ENCODE measurements at places on chromosomes 2 and 18. TPM values are rescaled to one million over a fixed set of nuclear protein-coding genes. Genes with fewer than 3 reads are reported as not detected.
A peak's percentile ranks its signal among the peaks of the same experiment; 100 is the strongest.

The REG3A gene
- not detected for total RNA-seq

The M1AP gene
- total RNA-seq, result 0.09 TPM

The BCL2 gene
- 3.9 TPM for total RNA-seq

The MAP2 gene
- total RNA-seq, result 0.70 TPM

The CHST9 gene
- total RNA-seq, result 0.42 TPM

The MAB21L4 gene
- total RNA-seq, result 0.65 TPM

The NEURL3 gene
- total RNA-seq, result 1.8 TPM

The NRBP1 gene
- 56.9 TPM for total RNA-seq

The SLC5A7 gene
- total RNA-seq, result not detected

The OSBPL6 gene
- total RNA-seq, result 2.3 TPM

DNA sequence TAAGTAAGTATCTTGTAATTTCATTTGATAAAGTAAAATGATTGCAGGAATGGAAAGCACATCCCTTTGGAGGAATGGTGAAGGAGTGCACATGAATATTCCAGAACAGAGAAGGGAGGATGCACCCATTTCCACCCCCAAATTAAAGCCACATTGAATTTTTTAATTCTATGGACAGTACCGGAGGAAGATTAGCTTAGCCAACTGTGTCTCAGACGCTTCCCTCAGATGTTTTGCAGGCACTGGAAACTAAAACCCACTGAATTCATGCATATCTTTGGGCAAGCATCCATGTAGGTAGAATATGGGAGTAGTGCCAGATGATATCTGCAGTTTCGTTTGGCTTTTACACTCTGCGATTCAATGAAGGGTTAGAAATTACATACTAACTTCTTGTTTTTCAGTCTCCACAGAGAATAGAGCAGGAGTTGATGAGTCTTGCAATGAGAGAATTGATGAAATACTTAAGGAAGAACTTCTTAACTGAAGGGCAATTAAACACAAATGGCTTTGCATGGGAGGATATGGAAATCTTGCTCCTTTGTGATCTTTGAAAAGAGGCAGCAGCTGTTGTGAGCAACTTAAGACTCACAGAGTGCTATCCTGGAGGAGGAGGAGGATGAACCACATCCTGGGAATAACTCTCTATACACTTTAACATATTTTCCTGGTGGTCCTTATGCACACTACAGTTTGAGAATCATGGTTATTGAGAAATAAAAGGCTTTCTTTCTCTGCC, 71.7 kb upstream of the MYO3B start:
- H3K27me3 ChIP-seq, result no peaks in the 10 kb centered on the region
- no peaks in the 10 kb centered on the region for H3K36me3 ChIP-seq
- H3K27ac ChIP-seq, result no peak overlapping the region
- H3K4me1 ChIP-seq, result no peaks in the 10 kb centered on the region
- DNase-seq, result no peak

DNA sequence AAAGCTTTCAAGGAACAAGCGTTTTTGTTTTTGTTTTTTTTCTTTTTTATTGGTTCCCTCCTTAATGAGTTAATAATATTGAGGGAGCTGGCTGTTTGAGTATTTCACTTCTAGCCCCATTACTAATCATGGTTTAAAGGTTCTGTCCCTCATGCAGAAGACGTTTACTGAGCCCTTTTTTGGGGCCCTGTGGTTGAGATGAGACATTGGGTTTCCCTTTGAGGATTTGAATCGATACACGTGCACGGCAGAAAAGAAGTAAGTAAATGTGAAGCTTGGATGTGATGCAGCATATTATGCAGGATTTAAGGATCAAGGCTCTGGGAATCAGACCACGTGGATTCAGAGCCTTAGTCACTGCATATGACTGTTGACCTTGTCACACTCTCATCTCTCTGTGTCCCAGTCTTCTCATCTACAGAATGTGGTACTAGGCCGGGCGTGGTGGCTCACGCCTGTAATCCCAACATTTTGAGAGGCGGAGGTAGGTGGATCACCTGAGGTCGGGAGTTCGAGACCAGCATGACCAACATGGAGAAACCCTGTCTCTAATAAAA, 1.0 kb upstream of the CHST10 start:
- no peak overlapping the region for H3K4me3 ChIP-seq
- peaks cover 7% of the 10 kb centered on the region for H3K4me1 ChIP-seq
- DNase-seq, result no peak
- H3K27me3 ChIP-seq, result no peaks in the 10 kb centered on the region
- no peaks in the 10 kb centered on the region for H3K36me3 ChIP-seq

- no peaks in the 10 kb centered on the region for H3K4me1 ChIP-seq
- H3K36me3 ChIP-seq, result no peaks in the 10 kb centered on the region
- H3K27ac ChIP-seq, result no peak overlapping the region
- no peak overlapping the region for H3K4me3 ChIP-seq
Measured at GRCh38 chr2:166844111-166844510, 44.2 kb upstream of the XIRP2 start.

GRCh38 chr2:145741181-145741580, 1221.3 kb upstream of the ZEB2 start:
- no peaks in the 10 kb centered on the region for H3K27me3 ChIP-seq
- H3K4me3 ChIP-seq, result no peak overlapping the region
- H3K27ac ChIP-seq, result no peak overlapping the region
- DNase-seq, result no peak
- no peaks in the 10 kb centered on the region for H3K36me3 ChIP-seq

GRCh38 chr2:20067992-20068584, 16.7 kb upstream of the LAPTM4A start:
- H3K4me1 ChIP-seq, result no peaks in the 10 kb centered on the region
- H3K27ac ChIP-seq, result no peak overlapping the region
- H3K36me3 ChIP-seq, result no peaks in the 10 kb centered on the region
- H3K27me3 ChIP-seq, result no peaks in the 10 kb centered on the region
- DNase-seq, result no peak
- H3K4me3 ChIP-seq, result no peak overlapping the region

GRCh38 chr2:240567137-240567871, 980 bp upstream of the RNPEPL1 start:
- peak overlapping the region; percentile 82 for H3K4me3 ChIP-seq
- H3K36me3 ChIP-seq, result no peaks in the 10 kb centered on the region

- H3K4me3 ChIP-seq, result no peak overlapping the region
- H3K27ac ChIP-seq, result no peak overlapping the region
- H3K4me1 ChIP-seq, result no peaks in the 10 kb centered on the region
- DNase-seq, result no peak
Measured at GRCh38 chr18:10298346-10298745, 156.1 kb upstream of the APCDD1 start.

- no peak overlapping the region for H3K27ac ChIP-seq
- no peak overlapping the region for H3K4me3 ChIP-seq
- no peaks in the 10 kb centered on the region for H3K27me3 ChIP-seq
Measured at GRCh38 chr2:4668381-4668780, 965.0 kb downstream of the DCDC2C start.

- H3K27me3 ChIP-seq, result no peaks in the 10 kb centered on the region
- no peak overlapping the region for H3K4me3 ChIP-seq
- H3K27ac ChIP-seq, result no peak overlapping the region
- DNase-seq, result no peak
- H3K36me3 ChIP-seq, result no peaks in the 10 kb centered on the region
Measured at GRCh38 chr2:146852661-146853060, 992.2 kb upstream of the ACVR2A start.

DNA sequence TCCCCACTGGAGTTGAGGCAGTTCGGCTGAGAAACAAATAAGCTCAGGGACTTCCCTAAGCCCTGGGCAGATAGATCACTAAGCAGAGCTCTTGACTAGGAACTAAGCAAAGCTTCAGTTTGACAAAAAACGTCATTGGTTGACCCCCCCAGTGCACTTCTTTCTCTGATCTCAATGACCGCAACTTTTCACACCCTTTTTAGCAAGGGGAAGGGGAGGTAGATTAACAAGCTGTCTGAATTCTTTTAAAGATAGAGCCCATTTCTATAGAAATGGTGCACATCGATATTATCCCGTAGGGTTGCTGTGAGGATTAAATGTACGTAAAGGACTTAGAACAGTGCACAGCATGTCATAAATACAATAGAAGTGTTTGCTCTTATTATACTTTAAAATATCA, 42.5 kb downstream of the PIEZO2 start:
- no peaks in the 10 kb centered on the region for H3K27me3 ChIP-seq
- DNase-seq, result no peak
- no peak overlapping the region for H3K4me3 ChIP-seq
- H3K4me1 ChIP-seq, result peaks cover 21% of the 10 kb centered on the region

DNA sequence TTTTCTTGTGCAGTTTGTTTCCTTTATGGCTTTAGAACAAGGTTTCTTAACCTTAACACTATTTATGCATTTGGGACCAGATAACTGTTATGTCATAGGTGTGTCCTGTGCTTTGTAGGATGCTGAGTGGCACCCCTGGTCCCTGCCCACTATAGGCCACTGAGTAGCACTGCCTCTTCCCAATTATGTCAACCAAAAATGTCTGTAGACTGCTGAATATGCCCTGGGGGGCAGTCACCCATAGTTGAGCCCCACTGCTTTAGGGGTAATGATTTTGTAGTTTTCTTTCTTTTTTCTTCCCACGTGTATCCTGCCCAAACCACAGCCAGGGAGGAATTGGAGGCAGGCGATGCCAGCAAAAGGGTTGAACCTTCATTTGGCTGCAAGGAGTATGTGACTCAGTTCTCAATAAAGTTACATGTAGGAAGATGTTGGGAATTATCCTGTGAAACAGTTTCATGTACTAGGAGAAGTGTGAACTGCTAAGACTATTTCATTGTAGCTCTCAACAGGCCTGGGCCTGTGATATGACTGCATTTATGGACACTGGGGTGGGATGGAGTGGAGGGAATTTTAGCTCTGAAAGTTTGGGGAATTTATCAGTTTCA, 65.7 kb downstream of the FMNL2 start:
- no peaks in the 10 kb centered on the region for H3K4me1 ChIP-seq
- no peak for DNase-seq
- H3K27me3 ChIP-seq, result no peaks in the 10 kb centered on the region
- H3K36me3 ChIP-seq, result no peaks in the 10 kb centered on the region
- H3K4me3 ChIP-seq, result no peak overlapping the region

DNA sequence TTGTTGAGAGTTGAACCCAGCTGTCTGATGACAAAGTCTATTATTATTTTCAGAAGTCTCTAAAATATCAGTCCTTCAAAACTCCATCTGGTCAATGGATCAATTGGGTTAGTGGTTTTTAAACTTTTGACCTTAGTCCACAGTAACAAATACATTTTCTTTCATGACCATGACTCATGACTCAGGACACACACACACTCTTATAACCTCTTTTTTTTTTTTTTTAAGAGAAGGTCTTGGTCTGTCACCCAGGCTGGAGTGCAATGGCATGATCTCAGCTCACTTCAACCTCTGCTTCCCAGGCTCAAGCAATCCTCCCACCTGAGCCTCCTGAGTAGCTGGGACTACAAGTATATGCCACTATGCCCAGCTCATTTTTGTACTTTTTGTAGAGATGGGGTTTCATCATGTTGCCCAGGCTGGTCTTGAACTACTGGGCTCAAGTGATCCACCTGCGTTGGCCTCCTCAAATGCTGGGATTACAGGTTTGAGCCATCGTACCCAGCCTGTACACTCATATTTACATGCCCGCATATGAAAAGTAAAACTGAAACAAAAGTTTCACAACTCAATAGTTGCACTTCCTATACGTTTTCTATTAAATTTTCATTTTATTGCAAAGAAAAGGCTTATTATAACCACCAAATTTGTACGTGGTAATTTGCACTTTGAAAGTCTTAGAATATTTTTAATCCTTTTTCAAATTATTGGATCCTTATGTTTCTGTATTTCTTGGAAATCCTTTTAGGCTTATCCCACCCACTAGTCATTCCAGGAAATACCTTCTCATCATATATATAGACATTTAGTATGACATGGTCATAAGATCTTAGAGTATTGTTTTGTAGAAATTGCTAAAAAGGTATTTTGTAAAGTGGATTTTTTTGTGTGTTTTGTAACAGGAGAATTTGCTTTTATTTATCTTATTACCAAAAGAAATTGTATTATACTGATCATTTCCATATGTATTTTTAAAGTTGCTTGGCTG, 199.0 kb downstream of the LPIN1 start:
- no peak overlapping the region for H3K27ac ChIP-seq
- no peaks in the 10 kb centered on the region for H3K36me3 ChIP-seq
- no peaks in the 10 kb centered on the region for H3K27me3 ChIP-seq
- H3K4me3 ChIP-seq, result no peak overlapping the region
- DNase-seq, result no peak
- no peaks in the 10 kb centered on the region for H3K4me1 ChIP-seq

GRCh38 chr2:212712466-212712865, 173.9 kb upstream of the ERBB4 start:
- no peak overlapping the region for H3K4me3 ChIP-seq
- H3K4me1 ChIP-seq, result no peaks in the 10 kb centered on the region
- no peaks in the 10 kb centered on the region for H3K36me3 ChIP-seq
- H3K27me3 ChIP-seq, result no peaks in the 10 kb centered on the region

All from liver (tissue), 10 donors.